ENCODE measurements at places on chromosomes 1 and 21.
A peak's percentile ranks its signal among the peaks of the same experiment; 100 is the strongest.

DNA sequence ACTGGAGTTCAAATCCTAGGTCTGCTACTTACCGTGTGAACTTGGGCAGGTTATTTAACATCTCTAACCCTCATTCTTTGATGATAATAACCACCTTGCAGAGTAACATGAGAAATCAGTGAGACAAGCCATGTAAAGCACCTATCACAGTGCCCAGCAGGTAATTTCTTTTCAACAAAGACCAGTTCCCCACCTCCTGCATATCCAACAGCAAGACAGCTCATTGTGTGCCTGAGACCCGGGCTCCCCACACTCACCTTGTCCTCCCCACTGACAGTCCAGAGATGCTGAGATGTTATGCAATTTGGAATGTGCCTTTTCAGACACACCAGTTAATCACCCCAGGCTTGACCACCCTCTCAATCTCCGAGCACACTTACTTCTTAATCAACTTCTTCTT lies 367.6 kb upstream of the DAB1 start:
- no peak for DNase-seq

- no peak for DNase-seq
Observed at GRCh38 chr1:191074881-191075280, 597.2 kb upstream of the BRINP3 start.

DNA sequence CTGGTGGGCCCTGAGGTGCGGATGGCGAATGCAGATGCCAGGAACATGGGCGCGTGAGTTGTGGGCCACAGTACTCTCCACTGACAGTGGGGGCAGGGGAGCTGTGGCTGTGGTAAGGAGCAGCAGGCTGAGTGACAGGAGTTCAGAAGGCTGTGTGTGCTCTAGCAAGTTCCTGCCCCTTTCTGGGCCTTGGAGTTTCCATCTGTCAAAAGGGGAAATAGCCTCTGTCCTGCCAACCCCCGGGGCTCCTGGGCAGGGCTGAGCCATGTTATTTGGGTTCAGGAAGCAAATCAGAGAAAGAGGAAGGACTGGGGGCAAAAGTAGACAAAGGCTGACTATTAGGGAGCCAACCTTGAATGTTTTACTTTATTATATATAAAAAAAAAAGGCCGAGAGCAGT lies 19.5 kb upstream of the MFN2 start:
- no peak for DNase-seq

GRCh38 chr21:25750085-25750484 lies 15.3 kb downstream of the GABPA start:
- DNase-seq = no peak

DNA sequence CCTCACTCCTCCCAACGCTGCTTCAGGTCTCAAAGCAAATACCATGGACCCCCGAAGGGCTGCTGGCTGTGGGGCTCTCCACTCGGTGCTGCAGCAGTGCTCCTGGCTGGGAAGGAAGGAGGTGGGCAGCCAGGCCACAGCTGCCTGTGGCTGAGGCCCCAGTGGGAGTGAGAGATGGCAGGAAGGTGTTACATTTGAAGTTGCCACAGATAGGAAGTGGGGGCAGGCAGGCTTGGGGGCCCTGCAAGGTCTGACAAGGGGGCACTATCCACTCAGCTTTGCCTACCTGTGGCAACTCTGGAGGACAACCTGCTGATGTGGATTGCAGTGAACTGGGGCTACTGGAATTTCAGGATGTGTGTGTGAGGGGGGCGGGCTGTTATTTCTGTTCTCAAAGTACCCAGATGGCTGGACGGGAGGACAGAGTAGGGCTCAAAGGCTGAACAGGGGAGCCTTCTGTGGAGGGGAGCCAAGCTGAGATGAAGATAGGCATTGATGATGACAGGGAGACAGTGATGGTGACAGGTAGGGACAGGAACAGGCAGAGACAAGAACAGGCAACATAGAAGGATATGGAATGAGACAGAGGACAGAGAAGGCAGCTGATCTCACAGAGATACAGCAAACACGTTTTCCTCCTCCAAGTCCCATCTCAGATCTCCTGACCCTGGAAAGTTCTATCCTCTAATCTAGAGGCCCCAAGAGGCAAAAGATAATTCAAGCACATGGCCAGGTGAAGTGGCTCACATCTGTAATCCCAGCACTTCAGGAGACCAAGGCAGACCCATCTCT lies 1.8 kb downstream of the ZNF683 start:
- DNase-seq = no peak

- no peak for DNase-seq
Observed at GRCh38 chr1:53377438-53377841, 49.6 kb upstream of the LRP8 start.

- peak; percentile 12 for DNase-seq
Observed at GRCh38 chr21:42532466-42533181, 19.0 kb downstream of the SLC37A1 start.

GRCh38 chr1:155598842-155599331 lies 11.1 kb upstream of the MSTO1 start:
- peak; percentile 43 for DNase-seq

DNA sequence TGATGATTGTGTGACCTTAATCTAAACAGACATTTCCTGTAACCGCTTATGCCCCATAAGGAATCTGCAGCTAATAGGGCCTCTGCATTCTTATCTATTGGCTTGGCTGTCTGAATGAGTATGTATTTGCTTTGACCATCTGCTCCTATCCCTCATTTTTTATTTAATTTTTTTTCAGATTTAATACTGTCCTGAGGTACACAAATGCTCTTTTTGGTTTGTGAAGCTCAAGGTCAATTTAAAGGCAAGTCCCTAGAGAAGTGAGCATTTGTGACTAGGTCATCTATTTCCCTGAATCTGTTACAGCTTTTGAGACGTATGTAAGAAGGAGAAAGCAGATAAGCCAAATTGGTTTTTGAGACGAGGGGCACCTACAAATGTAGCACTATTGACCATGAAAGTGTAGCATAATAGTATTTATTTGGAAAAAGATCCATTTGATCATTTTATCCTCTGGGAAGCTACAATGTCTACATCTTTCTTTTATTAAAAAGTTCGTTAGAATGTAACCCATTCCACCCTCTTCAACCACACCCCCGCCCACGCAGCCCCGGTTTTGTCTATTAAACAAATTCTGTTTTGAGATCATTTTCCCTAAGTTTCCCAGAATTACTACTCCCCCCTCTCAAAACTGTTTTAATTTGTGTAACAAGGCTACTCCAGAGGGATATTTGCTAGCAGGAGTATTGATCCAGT lies 69.2 kb upstream of the HSPA13 start:
- DNase-seq = no peak

Data from IMR-90 (cell line).